Uterus (tissue), 4 donors: ENCODE measurements at places on chromosomes 3 and 15.

GRCh38 chr3:13621381-13622221 is 72.7 kb downstream of the FBLN2 start:
- DNase-seq = no peak

DNA sequence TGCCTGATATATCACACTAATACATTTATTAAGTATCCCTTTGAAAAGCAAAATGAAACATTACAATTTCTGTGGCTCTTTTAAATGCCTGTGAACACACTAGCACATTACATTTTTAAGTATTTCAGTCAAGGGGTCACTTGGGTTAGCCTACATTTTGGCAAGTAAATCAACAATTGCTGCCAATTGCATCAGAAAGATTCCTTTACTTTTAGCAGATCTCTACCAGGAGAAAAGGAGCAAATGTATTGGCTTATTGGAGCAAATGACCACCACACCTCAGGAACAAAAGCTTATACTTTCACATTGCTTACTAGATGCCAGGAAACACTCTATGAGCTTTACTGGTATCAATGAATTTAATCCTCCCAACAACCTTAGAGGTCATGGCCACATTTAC is 947.1 kb downstream of the FHIT start:
- DNase-seq = no peak

DNA sequence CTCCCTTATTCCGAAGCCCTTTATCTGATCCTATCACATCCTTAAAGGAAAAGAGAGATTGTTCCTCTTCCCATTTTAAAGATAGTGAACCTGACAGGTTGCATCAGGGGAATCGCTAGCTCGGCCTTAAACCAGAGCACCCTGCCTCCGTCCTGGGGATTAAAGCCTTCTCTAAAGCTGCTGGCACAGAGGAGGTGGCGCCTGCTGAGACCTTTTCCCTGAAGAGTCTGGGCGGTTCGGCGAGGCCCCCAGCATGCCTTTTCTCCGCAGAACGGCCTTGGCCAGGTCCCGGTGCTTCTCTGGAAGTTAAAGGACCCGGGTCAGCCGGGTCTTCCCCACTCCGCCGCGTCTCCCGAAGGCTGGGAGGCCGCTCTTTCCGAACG is 593 bp downstream of the FAM219B start:
- DNase-seq = no peak

DNA sequence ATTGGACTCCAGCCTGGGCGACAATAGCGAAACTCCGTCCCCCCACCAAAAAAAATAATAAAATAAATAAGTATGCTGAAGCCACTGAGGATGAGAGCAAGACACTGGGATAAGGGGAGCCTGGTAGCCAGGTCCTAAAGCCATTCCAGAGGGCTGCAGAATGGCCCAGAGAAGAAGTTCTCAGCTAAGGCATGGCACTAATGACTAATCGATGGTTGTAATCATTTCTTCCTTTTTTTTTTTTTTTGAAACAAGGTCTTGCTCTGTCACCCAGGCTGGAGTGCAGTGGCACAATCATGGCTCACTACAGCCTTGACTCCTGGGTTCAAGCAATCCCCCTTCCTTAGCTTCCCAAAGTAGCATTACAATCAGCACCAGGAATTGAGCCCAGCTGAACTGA is 25.6 kb upstream of the ZNF774 start:
- DNase-seq = no peak

GRCh38 chr3:120839120-120839519 is 68.9 kb upstream of the STXBP5L start:
- no peak for DNase-seq

GRCh38 chr3:67033079-67033478 is 35.0 kb downstream of the KBTBD8 start:
- no peak for DNase-seq

DNA sequence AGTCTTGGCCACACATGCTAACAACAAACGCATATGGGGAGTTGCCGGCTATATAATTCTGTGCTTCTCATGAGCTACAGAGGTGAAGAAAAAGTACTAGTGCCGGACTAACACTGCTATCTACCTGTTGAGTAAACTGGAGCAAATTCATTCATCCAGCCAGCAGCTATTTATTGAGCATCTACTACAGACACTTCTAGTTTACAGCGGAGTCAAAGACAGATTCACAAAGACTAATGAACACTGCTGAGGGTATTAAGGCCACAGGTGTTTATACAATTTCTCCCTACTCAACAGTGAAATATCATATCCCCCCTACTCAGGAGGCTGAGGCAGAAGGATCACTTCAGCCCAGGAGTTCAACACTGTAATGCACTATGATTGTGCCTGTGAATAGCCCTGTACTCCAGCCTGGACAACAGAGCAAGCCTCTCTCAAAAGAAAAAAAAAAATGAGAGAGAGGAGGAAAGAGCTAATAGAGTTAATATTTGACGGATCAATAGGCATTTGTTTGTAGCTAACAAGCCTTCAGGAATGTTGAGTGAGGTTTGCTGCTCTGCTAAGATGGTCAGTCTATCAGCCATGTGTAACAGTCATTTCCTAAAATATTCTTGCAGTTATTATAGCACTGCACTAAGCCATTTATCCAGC is 17.8 kb downstream of the ADCY5 start:
- no peak for DNase-seq

DNA sequence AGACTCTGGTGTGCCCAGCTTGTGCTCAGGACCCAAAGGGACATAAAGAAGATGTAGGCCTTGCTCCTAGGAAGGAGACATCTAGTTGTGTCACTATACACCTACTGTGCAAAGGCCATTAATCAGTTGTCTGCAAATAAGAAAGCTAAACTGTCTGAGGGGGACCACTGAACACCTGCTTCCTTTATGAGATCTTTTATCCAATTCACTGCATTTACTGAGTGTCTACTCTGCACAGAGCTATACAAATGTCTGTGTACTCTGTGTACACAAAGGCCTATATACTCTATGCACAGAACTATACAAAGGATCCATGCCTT is 124.8 kb downstream of the CTNNB1 start:
- DNase-seq = no peak

DNA sequence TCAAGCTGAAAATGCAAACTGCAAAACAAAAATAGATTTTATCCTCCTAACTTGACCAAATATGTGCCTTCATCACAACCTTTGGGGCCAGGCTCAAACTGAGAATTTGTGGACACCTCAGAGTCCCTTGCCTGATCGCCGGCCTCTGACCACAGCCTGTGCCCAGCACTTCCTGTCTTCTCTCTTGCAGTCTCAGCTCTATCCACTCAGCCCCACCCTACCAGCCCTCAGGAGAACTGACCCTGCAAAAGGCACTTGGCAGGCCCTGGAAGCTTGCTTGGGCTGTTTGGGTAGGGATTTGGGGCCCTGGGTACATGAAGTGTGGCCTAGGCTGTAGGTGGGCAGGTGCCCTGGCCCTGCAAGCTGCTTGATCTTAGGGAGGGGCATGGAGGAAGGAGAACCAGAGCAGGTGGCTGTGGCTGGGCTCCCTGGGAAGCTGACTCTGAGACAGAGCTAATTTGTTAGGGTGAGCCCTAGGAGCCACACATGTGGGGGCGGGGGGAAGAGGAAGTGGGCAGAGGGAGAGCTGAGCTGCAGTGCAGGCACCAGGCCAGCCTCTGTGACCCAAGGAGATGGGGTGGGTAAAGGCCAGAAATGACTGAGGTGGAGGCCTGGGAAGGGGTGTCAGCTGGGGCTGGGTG is 8.6 kb downstream of the CLEC3B start:
- peak; percentile 35 for DNase-seq

DNA sequence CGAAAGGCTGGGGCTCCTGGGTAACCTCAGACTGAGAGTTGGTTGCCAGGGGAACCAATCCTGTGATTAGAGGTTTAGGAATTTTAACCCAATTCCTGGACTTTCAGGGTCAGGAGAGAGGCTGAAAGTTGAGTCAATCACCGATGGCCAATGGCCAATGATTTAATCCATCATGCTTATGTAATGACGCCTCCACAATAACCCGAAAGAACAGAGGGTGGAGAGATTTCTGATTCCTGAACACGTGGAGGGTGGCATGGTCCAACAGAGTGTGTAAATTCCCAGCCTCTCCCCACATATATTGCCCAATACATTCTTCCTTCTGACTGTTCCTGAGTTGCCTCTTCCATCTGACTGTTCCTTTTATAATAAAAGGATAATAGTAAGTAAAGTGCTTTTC is 137.2 kb upstream of the CBLB start:
- no peak for DNase-seq

DNA sequence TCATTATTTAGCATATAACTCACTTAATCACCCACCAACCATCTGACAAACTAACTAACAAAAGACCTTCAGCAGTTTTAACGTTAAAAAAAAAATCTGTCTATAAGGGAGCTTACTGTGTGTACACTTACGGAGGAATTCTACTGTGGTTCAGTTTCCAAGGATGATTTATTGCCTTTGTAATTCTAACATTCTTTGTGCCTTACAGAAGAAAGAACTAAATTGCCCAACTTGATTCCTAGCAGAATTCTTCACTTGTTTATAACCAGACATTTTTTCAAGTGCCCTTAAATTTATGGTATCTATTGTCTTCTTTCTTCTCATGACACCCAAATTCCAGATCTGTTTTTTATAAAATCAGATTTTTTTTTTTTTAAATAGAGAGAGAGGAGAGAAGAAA is 119.7 kb upstream of the IGSF10 start:
- DNase-seq = no peak

GRCh38 chr15:79197285-79197684 is 85.2 kb upstream of the ANKRD34C start:
- DNase-seq = no peak

DNA sequence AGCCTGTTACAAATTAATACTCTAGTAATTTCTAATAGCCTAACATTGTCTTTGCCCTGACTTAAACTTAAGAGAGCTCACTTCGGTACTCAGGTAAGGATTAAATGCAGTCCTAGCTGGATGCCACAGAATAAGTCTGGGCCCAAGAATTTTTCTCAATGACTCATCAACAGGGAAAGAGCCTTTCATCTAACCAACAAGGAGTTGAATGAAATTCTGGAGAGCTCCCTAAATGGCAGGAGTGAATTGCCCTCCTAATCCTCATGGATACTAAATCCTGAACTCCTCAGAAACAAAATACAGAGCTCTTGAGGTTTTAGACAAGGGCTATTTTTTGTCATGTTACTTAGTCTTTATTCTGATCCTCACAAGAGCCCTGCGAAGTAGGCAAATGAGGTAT is 159.5 kb downstream of the PLCH1 start:
- DNase-seq = no peak

DNA sequence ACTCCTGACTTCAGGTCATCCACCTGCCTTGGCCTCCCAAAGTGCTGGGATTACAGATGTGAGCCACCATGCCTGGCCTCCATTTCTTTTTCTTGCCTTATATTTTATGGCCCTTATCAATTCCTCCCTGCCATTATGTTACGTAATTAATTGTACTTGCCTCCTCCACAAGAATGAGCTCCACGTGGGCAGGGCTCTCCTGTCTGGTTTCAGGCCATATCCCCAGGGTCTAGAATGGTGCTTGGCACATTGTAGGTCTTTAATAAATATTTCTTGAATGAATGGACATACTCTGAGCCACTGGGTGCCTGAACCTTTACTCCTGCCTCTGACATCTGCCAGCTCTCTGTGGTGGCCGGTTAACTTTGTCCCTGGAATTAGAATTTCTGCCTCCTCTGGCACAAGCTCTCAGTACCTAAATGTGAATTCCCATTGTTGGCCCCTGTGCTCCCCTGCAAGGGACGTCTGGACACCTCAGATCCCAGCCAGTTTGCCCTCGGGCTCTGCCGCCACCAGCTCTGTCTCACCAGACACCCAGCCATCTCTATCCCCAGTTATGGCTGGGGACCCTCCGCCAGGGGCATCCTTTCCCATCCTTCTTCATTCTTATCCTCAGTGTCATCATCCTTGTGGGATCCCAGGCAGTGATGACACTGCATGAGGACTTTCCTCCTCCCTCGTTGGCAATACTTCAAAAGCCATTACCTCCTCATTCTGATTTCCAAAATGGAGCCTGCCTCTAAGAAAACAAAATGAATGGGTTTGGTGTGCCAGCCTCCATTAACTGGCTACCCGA is 165.6 kb upstream of the SMAD3 start:
- DNase-seq = no peak

GRCh38 chr3:106946866-106947265 is 430.4 kb upstream of the CCDC54 start:
- DNase-seq = no peak

- DNase-seq = no peak
Observed at GRCh38 chr15:30904812-30905211, 1.1 kb downstream of the FAN1 start.

DNA sequence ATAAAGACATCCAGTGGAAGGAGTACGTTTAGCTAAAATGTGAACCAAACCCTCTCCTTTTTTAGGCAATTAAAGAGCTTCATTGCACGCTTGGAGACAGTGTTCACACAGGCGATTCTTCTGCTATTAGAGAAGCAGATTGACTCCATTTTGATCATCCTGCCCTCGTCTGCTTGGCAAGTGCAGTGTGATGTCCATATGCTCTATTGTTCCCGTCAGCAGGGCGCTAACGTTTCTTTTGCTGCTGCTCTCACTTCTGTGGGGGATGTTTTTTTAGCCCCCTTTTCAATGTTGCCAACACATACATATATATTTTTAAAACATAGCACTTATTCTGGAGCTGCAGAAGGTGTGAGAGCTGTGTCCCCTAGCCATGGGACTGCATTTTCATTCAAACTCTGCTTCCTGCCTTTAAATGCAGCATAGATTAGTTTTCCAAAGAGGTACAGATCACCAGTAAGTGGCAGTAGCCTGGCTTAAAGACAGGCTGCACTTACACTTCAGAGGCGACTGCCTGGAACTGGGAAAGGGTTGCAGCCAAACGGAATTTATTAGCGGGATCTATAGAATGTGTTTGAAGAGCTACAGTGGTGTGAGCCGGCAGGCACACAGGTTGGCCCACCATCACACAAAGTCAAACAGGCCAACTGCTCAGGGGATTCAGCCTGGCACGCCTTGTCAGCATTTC is 292.6 kb upstream of the DPH6 start:
- DNase-seq = no peak

GRCh38 chr3:67640023-67640660 is 14.3 kb downstream of the SUCLG2 start:
- no peak for DNase-seq

DNA sequence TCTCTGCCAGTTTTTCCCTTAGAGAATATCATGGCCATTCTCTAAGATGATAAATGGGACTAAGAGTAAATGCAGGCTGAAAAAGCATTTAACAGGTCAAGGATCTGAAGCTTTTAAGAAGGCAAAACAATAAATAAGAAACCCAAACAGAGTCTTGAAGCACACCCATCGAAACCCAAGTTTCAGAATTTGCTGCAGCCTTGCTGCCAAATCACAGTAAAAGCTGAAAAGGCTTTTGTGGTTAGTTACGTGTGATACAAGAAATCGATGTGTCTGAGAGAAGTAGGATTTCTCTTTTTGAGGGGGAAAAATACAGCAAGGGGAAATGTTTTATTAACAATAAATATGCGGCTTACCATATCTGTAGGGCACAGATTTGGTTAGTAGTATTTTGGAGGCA is 92.0 kb downstream of the IGF1R start:
- DNase-seq = no peak
